Pulmonary artery endothelial cell (primary cell): ENCODE measurements at places on chromosomes 1 and 21.

DNA sequence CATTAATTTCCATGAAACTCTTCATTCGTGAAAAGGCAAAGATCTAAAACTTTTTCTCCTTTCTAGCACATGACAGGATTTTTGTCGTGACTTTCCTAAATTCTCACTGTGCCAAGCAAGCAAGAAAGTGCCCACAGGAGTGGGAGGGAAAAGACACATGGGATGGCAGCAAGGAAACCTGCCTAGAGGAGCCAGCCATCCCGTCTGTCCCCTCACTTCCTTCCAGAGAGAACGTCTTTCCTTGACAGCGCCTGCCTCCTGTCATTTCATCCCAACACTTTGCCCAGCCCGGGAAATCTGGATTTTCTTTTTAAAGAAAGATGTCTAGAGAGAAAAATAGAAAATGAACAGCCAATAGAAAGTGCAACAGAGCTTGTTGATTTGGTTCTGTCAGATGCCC lies 200.6 kb upstream of the PTBP2 start:
- DNase-seq, result no peak

DNA sequence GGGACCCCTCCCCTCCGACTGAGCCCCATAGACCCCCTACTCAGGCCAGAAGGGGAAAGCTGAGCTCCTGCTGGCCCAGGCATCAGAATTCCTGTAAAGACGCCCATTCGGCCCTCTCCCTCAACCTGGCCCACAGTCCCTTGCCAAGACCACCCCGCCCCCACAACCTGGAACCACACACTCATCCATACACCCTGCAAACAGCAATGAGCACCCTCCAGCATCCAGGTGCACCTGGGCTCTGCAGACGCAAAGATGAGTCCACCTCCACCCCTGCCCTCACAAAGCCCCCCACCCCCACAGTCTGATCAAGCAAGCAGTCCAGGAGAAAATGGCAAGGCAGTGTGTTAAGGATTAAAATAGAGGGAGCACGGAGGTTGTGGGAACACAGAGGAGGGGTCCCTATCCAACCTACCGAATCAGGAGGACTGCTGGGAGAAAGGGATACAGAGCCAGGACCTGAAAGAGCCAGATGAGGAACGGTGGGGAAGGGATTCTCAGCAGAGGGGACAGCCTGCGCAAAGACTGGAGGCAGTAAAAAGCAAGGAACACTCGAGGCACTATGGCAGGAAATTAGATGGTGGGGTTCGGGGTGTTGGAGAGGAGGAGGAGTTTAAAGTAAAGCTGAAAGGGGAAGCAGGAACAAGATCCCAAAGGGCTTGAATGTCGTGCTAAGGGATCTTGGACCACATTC lies 67.3 kb upstream of the LAPTM5 start:
- no peak for DNase-seq

DNA sequence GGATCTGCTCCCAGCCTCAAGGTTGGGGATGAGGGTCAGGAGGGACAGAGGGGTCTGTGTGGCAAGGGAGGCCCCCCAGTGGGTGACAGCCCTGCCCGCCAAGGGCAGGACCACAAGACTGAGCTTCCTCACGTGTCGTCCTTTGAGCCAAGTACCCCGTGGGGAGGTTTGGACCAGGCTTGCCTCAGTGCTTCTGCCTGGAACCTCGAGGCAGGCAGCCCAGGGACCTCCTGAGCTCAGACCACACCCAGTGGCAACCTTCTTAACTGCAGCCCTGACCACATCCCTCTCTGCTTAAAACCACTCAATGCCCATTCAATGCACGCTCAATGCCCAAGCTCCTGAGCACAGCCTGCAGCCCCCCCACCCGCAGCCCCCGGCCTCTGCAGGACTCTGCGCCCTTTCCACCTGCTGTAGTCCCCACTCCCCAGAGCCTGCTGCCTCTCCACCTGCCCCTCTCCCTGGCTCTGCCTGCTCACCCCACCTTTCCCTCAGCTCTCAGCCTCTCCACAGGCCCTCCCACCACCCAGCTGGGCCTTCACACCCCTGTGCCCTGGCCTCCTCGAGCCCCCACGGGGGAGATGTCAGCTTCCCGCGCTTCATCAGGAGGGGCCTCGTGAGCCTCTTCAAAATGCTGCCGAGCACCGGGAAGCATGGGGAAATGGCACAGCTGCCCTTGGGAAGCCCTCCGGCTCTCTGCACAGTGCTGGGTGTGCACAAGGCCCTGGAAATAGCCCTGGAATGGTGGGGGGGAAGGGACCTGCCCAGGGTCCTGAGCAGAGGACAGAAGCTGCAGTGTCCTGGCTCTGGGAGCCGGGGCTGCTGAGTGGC lies 129.3 kb upstream of the VAMP3 start:
- no peak for DNase-seq

DNA sequence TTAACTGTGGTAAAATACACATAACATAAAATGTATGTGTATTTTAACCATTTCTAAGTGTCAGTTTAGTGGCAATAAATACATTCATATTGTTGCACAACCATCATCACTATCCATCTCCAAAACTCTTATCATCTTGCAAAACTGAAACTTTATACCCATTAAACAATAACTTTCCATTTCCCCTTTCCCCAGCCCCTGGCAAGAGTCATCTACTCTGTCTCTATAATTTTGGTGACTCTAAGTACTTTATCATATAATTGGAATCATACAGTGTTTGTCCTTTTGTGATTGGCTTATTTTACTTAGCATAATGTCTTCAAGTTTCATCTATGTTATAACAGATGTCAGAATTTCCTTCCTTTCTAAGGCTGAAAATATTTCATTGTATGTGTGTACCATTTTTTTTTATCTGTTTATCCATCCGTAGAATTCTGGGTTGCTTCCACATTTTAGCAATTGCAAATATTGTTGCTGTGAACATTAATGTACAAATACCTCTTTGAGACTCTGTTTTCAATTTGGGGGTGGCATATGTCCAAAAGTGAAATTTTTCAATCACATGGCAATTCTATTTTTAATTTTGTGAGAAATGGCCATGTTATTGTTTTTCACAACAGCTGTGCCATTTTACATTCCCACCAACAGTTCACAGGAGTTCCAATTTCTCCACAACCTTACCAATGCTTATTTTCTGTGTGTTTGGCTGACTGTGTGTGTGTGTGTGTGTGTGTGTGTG lies 153.9 kb upstream of the GORAB start:
- no peak for DNase-seq

- DNase-seq, result no peak
These were observed 103.1 kb downstream of the GALNT2 start for GRCh38 chr1:230170153-230170547.

GRCh38 chr21:26224366-26224765 lies 53.8 kb upstream of the APP start:
- no peak for DNase-seq

- DNase-seq, result no peak
These were observed 98.1 kb downstream of the SEC16B start for GRCh38 chr1:177871613-177872307.

GRCh38 chr1:81458186-81458585 lies 342.5 kb upstream of the ADGRL2 start:
- DNase-seq, result no peak

- no peak for DNase-seq
These were observed 14.9 kb upstream of the VAV3 start for GRCh38 chr1:107979926-107980325.

DNA sequence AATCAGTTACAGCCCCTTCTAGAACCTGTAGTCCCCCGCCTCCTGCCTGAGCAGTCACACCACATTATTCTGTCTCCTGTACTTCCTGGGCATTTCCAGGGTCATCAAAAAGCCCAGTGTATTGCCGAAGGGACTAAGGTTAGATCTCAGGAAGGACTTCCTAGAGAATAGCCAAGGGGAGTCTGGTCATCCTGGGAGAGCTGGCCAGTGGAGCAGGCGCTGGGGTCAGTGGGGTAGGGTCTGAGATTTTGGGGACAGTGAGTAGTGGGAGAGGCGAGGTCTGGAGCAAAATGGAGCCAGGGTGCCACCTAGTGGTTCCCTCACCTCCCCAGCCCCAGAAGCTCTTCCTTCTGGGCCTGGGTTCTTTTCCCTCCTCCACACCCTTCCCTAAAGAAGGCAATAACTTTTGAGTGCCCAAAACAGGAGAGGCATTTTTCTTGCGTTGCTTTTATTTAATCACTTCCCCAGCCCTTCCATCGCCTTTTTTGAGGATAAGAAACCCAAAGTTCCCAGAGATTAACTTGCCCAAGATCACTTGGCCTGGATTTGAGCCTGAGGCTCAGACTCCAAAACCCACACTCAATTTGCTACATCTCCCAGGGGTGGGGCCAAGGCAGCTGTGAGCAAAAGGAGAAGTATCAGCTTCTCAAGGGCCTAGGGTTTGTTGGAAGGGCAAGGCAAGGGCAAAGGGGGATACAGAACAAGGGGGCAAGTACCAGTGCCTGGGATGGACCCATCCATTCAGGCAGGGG lies 7.3 kb upstream of the PMVK start:
- DNase-seq, result no peak

- DNase-seq, result no peak
These were observed 45.1 kb downstream of the SLX9 start for GRCh38 chr21:44984792-44985440.

GRCh38 chr1:234975122-234975940 lies 153.3 kb downstream of the TOMM20 start:
- DNase-seq, result no peak

DNA sequence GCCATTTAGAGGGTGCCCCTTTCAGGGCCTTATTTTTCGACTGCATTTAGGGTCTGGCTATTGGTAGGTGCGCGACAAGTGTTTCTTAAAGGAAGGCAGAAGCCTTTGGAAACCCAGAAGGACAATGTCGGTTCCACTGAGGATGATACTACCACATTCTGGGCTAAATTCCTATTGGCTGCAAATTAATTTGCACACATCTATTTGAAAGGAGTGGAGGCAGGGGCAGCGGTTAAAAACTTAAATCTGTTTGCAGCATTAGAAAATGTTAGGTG lies 1.1 kb downstream of the PATJ start:
- DNase-seq, result no peak

DNA sequence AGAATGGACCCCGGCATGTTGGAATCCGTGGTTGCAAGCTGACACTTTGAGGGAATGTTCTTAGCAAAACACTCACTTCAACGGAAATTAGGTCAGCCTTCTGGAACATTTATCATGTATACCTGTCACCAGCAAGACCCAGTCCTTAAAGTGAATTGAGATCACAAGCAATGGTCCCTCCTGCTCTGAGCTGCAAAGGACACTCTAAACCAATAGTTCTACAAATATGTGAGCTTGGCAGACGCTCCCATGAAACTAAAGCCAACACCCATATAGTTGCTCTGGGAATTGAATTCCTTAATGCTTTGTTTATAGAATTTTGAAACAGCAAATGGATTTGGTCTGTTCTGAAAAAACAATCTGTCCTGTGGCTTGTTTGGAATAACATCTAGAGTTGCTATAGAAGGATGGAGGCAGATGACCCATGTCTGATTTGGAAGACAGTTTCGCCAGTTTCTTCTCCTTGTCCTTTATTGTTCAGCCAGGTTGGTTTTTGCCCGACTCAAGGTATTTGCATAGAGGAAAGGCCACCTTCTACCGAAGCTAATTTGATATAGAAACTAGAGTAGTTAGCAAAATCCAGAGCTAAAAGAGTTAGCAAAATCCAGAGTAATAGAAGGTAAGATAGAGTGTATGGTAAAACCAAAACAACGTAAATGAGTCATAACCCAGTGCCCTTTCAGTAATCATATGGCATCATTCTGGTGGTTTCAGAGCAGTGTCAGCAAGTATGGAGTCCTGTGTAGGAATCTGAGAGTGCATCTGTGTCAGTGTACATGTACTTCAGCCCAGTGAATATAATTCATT lies 236.2 kb downstream of the NFIA start:
- DNase-seq, result peak; percentile 66

- no peak for DNase-seq
These were observed 119.9 kb upstream of the VAMP3 start for GRCh38 chr1:7651203-7651602.
